Activated T-cell treated with anti-CD3 and anti-CD28 coated beads, Interleukin-2, amount 50 U/mL, for 72 hours (primary cell): ENCODE measurements at places on chromosomes 11 and 22.

DNA sequence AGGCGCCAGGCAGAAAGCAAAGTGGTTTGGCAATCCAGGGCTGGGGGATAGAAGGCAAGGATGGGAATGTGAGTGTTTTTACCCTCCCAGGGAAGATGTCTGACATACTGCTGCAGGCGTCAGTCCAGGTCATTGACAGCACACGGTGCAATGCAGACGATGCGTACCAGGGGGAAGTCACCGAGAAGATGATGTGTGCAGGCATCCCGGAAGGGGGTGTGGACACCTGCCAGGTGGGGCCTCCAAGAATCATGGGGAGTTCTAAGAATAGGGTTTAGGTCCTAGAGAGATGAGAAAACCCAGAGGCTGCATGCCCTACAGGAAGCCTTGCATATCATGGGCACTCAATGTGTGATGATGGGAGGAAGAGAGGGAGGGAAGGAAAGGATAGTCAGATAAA, 28.3 kb upstream of the SMIM35 start:
- no peak for DNase-seq

GRCh38 chr11:10660323-10660722, 33.2 kb downstream of the IRAG1 start:
- no peak for DNase-seq

- DNase-seq, result peak; percentile 44
Observed at GRCh38 chr22:31248138-31248745, 36.1 kb downstream of the LIMK2 start.

DNA sequence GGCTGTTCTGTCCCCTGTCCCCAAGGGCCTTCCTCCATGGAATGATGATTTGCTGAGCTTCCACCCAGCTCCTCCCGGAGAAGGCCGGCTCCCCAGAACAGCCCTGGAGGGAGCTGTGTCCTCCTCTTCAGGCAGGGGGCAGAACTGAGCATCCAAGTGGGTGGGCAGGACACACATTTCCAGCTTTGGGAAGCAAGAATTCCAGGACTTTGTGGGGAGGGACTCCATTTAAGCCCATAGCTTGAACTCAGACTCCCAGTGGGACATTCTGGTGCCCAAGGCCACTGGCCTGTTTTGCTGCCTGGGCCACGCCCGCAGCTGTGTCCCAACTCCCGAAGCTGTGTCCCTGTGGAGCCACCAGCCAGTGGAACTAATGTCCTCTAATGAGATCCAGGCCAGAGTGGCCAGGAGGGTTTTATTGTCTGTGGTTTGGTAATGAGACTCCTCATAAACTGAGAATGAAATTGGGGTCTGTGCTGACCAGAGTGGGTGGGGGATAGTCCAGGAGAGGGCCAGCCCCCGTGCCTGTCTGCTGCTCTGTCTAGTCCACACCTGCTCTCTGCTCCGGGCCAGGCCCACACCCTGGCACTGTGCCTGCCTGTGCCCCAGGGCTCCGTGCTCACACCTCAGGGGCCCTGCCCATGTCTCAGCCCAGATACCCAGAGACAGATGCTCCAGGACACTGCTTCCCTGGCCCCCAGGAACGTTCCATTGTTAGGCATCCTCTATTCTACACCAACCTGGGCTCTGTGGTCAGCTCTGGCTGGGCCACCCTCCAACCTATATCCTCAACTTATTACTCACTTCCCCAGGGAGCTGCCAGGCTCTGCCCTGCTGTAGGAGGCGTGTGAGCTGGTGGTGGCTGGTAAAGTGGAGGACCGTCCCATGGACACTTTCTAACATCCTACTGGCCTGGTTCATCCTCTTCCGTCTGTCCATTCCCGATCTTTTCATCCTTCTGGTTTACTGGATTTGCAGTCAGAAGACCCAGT, 7.6 kb downstream of the NECTIN1 start:
- no peak for DNase-seq

GRCh38 chr11:36431429-36432092, 78.5 kb downstream of the TRAF6 start:
- DNase-seq, result peak; percentile 67

GRCh38 chr11:63240791-63241379, 2.5 kb downstream of the SLC22A25 start:
- no peak for DNase-seq

DNA sequence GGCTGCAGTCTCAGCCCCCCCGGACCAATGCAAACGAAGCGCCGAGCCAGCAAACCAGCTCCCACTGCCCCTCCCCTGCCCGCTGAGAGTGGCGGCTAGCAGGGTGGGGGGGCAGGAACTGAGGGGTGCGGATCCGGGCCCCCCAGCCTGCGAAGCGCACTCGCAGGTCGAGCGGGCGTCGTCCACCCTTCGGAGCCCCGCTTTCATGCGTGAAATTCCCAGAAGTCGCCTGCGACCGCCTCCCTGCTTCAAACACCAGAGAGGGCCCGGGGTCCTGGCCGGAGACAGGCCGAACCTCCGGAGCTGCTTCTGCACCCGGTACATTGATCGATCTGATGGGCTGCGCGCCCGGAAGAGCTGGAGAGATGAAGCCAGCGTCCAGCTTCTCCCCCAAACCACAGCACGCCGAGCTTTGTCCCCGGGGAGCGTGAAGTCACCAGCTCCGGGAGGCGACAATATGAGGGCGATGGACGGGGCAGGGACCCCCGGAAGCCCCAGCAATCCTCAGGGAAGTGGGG, 646 bp upstream of the PATZ1 start:
- DNase-seq, result peak; percentile 35

DNA sequence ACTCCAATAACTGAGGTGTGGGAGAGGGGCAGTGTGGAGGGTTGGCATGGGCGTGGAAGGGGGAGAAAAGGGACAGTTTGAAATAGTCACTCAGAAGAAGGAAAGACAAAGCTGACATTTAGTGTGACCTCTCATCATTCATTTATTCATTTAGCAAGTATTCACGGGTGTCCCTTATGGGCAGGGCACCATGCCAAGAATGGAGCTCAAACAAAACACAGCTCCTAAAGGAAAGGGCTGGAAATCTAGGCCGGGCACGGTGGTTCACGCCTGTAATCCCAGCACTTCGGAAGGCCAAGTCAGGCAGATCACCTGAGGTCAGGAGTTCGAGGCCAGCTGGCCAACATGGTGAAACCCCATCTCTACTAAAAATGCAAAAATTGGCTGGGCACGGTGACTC, 19.4 kb upstream of the DGKZ start:
- no peak for DNase-seq

- DNase-seq, result no peak
Observed at GRCh38 chr22:24379536-24379935, 47.9 kb upstream of the ADORA2A start.

GRCh38 chr22:45441138-45441537, 27.6 kb downstream of the RIBC2 start:
- DNase-seq, result peak; percentile 19

- DNase-seq, result no peak
Observed at GRCh38 chr11:70710601-70711000, 312.3 kb downstream of the CTTN start.

- no peak for DNase-seq
Observed at GRCh38 chr11:78312712-78313111, 104.9 kb downstream of the GAB2 start.

DNA sequence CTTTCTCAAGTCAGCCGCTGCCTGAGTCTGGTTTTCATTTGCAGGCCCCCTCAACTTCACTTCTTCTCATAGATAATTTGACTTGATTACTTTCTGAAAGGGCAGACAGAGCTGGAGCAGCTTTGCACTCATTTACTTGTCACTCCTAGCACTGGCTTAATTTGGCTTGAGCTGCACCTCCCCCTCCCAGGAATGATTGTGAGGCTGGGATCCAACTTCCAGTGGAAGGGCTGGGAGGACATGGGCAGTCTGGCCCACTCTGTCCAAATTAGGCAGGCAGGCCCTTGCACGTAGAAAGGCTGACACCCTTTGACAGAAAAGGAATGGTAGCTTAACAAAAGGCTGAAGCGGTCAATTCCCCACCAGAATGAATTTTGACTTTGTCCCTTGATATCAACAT, 453.9 kb downstream of the ETS1 start:
- no peak for DNase-seq

- no peak for DNase-seq
Observed at GRCh38 chr22:46681010-46681409, 57.0 kb downstream of the CERK start.

DNA sequence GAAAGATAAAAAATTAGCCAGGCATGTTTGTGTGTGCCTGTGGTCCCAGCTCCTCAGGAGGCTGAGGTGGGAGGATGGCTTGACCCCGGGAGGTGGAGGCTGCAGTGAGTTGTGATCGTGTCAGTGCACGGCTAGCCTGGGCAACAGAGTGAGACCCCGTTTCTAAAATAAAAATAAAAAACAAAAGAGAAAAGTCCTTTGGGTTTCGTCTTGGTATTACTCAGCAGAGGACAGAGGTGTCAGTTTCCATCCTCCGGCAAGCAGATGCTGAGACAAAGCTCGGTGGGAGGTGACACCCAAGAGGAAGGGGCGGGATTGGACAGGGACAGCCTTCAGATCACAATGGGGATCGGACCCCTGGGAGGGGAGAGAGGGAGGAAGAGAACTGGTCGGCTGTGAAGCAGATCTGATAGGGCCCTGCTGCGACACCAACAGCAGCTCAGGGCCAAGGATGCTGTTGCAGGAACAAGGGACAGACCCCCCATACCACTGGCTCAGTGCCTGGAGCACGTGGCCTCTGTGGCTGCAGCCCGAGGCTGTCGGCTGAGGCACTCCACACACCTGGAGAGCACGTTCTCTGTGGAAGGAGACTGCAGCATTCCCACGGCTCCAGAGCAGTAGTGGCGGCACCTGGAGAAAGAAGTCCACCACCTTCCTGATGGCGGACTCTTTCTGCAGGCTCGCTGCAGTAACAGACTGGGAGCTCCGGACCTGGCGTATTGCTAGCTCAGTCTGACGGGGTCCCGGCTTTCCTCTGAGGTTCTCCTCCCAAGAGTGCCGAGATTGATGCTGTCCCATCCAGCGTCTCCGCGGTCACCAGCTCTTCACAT, 5.2 kb upstream of the BID start:
- no peak for DNase-seq

DNA sequence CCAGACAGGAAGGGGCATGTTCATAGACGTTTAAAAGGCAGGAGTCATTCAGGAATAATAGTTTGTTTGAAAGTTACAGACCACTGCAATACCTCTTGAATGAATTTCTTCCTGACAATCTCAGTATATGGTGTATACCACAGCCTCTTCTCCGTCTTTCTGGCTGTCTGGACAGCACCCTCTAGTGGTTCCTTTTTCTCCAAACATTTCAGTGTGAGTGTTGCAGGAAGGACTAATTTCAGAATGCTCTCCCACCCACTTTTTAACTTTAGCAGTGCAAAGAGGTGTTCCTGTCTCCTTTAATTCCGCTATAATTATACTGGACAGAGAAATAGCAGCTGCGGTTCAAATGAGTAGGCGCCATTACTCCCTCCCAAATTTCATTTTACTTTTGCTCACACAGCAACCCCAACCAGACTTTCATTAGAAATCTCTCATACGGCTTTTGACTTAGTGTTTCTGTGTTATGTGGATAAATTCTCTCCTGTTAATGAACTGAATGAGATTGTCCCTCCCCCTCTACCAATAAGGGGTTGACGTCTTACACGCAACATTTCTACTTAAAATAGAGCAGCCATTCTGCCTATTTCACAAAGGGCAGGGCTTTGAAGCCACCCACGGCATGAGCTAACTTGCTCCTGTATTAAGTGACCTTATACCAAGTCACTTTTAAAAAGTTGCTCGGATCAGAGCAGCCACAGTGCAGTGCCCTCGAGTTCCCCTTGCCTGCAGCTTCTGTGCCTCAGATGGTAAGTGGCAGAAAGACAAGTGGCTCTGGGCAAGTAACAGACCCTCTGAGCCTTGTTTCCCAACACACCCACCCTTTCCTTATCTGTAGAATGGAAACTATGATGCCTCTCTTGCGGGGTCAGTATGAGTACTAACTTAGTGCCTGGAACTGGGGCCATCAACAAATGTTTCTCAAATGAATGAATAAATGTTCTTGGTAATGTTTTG, 368.6 kb downstream of the OPCML start:
- peak; percentile 5 for DNase-seq

- no peak for DNase-seq
Observed at GRCh38 chr22:44242946-44243724, 62.4 kb downstream of the PARVG start.

GRCh38 chr11:77287136-77287535, 14.3 kb downstream of the GDPD4 start:
- DNase-seq, result no peak

DNA sequence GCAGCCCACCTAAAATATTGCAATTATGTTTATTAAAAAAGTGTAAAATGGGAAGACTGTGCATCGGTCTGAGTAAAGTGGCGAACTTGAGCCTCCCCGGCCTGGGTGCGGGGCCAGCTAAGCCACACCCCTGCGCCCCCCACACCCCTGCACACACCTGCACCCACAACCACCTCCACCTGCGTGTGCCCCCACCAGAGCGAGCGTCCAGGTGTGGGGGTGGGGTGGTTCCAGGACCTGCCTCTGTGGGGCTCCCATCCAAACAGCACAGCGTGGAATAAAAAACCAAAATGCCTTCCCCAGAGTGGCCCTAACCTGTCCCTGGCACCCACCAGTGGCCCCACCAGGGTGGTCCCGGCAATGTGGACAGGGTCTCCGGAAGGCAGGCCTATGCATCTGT, 30.1 kb upstream of the CARS1 start:
- DNase-seq, result no peak

- DNase-seq, result no peak
Observed at GRCh38 chr11:17498475-17498874, 21.8 kb upstream of the ABCC8 start.

DNA sequence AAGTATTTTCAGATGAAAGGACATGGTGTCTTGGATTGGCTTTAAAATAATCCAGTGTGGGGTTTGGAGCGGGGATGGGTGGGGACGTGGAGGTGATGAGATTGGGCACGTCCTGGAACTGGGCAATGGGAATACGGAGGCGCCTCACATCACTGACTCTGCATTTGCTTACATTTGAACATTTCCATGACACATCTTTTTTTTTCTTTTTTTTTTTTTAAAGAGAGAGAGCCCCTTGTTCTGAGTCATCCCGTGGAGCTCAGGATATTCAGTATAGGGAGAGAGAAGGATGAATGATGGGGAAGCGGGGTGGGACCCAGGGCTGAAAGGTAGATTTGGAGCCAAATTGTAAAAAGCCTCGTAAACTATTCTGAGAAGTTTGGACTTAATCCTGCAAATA, 142.7 kb downstream of the FBXO7 start:
- DNase-seq, result no peak

- peak; percentile 3 for DNase-seq
Observed at GRCh38 chr11:77557553-77557952, 32.2 kb upstream of the AQP11 start.

DNA sequence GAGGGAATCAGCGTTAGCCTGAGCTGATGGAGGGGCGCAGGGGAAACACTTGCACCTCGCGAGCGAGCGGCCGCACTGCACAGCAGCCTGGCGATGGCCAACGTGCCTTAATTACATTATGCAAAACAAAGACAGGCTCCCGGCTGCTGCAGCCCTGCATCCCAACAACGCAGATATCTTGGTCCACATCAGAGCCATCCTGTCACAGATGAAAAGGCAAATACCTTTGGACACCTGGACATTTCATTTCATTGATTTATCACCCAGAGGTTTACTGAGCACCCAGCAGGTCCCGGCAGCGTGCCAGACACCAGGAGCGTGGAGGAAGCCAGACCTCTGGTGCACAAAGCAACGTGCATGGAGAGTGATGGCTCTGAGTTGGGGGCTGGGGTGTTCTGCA, 843.0 kb downstream of the TBC1D22A start:
- DNase-seq, result no peak
